ENCODE measurements at places on chromosomes 13 and 19.

GRCh38 chr13:23778002-23778652, 111.1 kb downstream of the MIPEP start:
- no peak for DNase-seq

DNA sequence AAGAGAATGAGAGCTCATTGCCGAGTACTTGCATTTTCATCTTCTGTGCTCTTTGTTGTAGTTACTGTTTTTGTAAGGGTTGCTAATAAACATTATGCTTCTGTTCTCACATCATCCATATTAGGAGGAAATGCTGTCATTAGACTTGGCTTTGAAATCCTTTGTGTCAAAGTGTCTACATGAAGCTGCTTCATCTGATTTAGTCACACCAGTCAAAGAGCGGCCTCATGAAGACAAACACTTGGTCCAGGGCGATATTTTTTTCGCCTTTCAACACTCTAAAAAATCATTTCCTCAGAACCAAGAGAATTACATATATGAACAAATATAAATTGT, 105.0 kb downstream of the SPRY2 start:
- DNase-seq = no peak

DNA sequence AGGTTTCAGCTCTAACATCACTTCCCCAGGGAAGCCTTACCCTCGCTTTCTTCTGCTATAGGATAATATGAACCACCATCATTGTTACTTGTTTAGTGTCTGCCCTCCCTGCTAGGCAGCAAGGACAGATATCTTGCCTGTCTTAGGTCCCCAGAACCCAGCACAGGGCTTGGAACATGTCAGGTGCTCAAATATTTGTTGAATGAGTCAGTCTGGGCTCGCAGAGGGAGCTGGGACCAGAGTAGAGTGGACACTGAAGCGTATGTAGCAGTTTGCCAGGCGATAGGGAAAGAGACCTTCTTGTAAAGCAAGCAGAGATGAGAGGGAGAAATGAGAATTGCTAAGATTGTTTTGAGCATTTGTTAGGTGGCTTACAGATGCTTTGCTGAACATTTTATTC, 11.7 kb downstream of the BCKDHA start:
- no peak for DNase-seq

DNA sequence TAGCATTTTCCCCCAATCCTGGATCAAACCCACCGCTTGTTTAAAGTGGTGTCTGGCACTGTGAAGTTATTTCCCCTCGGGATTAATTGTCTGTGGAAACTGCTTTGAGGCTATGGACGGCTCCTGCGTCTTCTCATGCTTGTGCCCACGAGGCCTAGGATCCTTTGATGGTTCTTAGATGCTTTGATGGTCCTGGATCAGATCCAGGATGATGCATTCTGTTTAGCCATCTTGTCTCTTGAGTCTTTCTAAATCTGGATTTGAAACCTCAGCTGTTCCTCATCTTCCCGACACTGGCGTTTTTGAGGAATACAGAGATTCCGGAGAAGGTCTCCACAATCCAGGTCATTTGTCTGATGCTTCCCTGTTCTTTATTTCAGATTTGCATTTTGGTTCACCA, 36.1 kb upstream of the USP29 start:
- no peak for DNase-seq

- DNase-seq = no peak
These were observed 721.9 kb upstream of the SLC10A2 start for GRCh38 chr13:103788061-103788652.

GRCh38 chr19:16461630-16462051, 10.1 kb downstream of the EPS15L1 start:
- no peak for DNase-seq

DNA sequence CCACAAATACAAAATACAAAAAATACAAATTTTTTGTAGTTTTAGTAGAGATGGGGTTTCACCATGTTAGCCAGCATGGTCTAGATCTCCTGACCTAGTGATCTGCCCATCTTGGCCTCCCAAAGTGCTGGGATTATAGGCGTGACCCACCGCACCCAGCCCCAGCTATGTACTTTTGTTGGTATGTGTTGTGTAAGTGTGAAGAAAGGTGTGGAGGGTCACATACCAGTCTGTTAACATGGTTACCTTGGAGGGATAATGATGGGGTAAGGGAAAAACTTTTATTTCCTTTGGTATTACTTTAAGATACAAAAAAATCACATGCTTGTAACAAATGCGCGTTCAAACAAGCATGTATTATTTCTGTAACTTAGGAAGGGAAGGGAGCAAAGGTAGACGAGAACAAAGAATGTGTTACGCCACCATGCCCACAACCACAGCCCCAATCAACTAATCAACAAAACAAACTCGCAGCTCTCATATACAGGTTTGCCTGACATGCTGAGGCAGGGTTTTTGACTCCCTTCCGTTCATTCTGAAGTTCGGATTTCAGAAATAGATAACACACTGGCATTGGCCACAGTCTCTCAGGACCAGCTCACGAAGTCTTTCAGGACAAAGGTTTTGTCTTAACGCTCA, 13.5 kb upstream of the VWA8 start:
- DNase-seq = no peak

DNA sequence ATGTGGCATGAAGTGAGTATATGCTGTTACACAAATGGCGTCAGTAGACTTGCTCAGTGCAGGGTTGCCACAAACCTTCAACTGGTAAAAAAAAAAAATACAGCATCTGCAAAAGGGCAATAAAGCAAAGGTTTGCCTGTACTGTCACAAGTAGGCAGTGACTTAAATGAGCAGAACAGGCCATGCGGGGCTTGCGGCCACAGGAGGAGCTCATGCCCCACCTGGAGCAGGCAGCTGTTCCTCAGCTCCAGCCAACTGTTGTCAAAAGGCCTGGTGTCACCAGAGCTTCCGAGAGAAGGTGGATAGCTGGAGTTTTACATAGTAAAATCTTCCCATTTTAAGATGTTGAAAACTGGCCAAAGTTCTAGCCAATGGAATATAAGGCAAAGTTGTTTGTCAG, 7.7 kb downstream of the ATP7B start:
- no peak for DNase-seq

GRCh38 chr13:103698000-103698399, 631.8 kb upstream of the SLC10A2 start:
- no peak for DNase-seq

Measured in NCI-H1105 treated with DMSO at 0.1 percent for 48 hours (cell line).